ENCODE measurements at places on chromosomes 6 and 20. TPM values are rescaled to one million over a fixed set of nuclear protein-coding genes. Genes with fewer than 3 reads are reported as not detected.

DNA sequence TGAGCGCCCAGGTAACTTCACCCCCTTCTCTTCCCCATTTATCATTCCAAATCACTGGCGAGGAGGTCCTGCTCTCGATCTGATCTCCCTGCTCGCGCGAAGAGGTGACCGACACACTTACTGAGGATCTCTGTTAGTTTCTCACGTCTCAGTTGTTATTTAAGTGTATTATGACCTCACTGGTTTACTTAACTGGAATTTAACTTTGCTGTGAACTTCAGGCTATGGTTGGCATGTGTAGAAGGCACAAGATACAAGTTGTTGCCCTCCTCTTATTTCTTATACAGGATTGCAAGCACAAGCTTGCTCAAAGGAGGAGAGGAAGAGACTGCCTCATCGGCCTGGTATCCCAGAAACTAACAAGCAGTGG is 1.2 kb downstream of the RNF217 start:
- DNase-seq, result no peak

GRCh38 chr6:25034431-25034921 is 98.7 kb upstream of the RIPOR2 start:
- DNase-seq, result no peak

DNA sequence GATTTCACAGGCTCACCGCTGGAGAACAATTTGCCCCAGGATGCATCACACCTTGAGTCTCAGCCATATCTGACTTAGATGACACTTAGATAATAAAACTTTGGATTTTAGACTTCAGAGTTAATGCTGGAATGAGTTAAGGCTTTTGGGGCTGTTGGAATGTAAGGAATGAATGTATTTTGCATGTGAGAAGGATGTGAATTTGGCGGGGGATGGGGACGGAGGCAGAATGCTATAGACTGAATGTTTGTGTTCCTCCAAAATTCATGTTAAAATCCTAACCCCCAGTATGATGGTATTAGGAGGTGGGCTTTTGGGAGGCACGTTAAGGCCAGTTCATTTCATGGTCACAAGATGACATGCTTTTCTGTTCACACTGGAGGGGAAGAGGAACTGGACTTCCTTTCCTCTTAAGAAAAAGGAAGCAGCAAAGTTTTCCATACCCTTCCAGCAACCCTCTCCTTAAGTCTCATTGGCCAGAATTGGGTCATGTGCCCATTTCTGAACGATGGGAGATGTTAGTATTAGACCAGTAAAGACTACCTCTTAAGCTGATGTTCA is 5.8 kb upstream of the SRXN1 start:
- DNase-seq, result no peak

ACSS2 gene
- 39.7 TPM for polyA plus RNA-seq

TRIM38 gene
- polyA plus RNA-seq, result 3.2 TPM

- no peak for DNase-seq
Observed at GRCh38 chr20:62834967-62835730, 18.3 kb downstream of the COL9A3 start.

GRCh38 chr6:49155316-49155715 is 307.7 kb downstream of the MMUT start:
- no peak for DNase-seq

GRCh38 chr6:47536816-47537401 is 59.3 kb downstream of the CD2AP start:
- no peak for DNase-seq

- no peak for DNase-seq
Observed at GRCh38 chr6:41059556-41059955, 6.6 kb downstream of the APOBEC2 start.

DNA sequence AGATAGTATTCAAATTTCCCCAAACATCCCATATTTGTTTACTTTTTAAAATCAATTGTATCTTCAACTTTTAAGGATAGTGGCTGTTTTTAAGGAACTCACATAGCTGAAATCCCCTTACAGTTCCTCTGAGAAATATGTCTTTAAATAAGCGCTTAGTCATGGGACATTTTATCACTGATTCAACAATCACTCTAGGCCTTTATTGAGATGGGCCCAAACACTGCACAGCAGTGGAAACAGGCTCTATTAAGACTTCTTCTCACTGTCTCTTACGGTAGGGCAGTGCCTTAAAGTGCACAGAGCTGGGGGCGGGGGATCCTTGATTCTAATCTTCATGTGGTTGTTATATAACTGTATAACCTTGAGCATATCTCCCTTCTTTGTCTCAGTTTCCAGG is 59.8 kb upstream of the RREB1 start:
- DNase-seq, result no peak

DNA sequence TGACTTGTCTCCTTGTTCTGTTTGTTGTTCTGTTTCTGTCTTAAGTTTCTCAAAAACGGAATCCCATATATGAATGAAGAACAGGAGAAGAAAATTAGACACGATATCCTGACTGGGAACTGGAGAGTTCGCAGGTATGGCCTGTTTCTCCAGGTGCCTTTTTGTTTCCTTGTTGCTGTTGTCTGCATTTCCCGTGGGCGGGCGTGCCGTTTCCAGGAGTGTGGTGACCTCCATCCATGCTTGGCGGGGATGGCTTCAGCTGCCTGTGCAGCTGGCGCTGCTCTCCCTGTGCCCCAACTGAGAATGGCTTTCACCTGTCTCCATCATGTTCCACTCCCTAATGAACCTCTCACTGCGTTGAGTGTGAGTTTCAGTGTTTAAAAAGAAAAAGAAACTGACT is 4.4 kb downstream of the PNLDC1 start:
- DNase-seq, result no peak

CLIC1 gene
- polyA plus RNA-seq, result 130 TPM

BTN1A1 gene
- 0.30 TPM for polyA plus RNA-seq

DNA sequence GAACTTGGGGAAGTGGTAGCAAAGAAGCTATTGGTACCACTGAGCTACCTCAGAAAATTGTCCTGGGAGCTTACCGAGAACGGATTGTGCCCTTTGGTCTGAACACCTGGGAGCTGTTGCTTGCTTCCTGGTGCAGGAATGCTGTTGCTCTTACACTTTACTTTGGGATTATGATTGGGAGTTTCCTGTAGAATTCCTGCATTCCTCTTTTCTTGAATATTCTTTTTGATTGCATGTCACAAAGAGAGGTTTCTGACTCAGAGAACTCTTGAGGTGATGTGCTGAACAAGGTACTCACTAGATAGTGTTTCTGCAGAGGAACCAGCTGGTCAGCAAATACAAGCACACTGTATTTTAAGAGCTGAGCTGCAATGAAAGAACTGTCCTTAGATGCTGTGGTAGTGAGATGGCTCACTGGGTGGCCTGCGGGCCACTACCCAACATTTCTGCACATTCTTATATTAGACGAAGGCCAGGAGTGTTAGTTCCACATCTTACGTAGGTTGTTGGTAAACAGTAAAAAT is 35.0 kb downstream of the LRRC1 start:
- no peak for DNase-seq

DNA sequence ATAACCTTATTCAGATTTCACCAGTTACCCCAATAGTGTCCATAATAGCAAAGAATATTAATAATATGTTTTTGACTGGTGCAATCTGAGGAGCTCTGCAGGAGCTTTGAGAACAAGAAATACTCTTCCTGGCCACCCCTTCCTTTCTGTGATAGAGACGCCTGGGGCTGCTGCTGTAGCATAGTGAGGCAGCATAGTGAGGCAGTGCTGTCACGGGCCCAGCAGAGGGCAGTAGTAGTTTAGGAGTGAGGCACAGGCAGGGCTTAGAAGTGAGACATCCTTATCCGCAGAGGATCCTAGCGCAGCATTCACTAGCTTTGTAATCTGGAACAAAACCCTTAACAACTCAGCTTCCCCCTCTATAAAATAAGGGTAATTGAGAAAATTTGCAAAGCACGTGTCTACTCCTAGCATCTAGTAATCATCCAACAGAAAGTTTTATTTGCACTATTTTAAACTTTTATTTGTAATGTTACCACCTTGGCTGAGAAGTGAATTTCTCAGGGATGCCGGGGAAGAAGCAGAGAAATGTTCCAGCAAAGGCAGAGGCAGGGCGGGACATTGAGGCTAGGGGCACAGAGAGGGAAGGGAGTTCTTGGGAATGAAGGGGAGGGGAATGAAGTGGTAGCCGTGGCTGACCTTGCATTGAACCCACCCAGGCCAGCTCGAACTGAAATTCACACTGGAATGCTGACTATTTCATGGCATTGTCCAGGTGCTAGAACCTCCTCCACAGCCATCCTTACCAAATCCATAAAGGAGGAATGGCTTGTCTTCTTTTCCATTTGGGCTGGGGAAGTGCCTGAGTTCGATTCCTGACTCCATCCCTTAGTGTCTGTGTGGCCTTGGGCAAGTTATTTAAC is 78.8 kb downstream of the CDS2 start:
- DNase-seq, result peak; percentile 83

DNA sequence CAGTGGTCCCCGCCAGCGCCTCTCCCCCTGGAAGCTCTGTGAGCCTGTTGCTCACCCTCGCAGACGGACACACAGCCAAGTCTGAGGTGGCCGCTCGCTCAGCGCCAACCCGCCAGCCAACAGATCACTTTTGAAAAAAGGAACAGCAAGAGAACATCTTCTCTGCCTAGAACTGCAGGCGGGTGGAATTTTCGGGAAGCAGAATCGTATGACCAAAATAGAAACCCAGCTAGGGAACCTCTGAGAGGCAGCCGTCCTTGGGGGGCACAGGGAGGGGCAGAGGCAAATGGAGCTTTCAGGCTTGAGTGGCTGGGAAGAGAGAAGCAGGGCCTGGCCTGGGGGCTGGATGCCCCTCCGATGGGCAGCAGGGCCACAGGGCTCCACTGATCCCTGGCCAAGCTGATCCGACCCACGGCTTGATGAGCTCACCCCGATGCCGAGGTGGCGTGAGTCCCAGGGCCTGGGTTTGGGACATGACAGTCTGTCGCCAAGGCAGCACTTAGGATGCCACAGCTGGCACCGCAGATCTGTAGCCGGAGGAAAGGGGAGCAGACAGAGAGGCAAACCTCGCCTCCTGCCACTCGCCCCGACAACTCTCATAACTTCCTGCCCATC is 9.8 kb downstream of the NFATC2 start:
- DNase-seq, result peak; percentile 46

DNA sequence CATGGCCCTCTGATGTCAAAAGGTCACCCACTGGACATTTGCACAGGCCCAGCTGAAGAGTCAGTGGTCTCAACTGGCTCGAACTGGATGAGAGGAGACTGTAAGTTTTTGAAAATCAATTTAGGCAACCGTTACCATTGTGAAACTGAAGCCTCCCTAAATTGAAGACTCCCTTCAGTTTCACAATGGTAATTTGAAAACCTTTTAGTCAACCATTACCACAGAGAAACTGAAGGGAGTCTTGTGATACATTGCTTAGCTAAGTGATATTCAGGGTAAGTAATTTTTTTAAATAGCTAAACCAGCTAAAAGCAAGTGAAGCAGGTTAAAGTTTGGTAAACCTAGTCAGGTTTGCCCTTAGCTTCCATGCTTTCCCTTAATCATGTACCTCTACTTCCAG is 197.3 kb upstream of the NT5E start:
- DNase-seq, result no peak

DNA sequence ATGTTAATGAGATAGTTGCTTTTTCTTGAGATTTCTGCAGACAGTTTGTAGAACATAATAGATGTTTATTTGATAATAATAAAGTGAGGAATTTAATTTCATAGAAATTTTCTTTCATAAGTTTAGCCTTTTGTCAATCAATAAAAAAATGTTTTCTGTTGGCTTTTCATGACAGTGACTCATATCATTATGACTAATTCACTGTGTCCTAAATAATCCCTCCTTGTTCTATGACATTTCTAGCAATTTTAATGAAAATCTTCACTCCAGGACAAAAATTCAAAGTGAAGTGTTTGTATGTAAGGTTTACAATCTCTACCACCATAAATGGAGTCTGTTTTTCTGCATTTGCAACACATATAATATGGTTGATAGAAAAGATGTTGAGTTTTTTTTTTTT is 109.9 kb downstream of the UTRN start:
- no peak for DNase-seq
